Left ventricle myocardium inferior (tissue), 1 donor: ENCODE measurements at places on chromosomes 3 and 15.

- no peak for DNase-seq
Measured at GRCh38 chr3:194103983-194104751, 31.8 kb upstream of the HES1 start.

DNA sequence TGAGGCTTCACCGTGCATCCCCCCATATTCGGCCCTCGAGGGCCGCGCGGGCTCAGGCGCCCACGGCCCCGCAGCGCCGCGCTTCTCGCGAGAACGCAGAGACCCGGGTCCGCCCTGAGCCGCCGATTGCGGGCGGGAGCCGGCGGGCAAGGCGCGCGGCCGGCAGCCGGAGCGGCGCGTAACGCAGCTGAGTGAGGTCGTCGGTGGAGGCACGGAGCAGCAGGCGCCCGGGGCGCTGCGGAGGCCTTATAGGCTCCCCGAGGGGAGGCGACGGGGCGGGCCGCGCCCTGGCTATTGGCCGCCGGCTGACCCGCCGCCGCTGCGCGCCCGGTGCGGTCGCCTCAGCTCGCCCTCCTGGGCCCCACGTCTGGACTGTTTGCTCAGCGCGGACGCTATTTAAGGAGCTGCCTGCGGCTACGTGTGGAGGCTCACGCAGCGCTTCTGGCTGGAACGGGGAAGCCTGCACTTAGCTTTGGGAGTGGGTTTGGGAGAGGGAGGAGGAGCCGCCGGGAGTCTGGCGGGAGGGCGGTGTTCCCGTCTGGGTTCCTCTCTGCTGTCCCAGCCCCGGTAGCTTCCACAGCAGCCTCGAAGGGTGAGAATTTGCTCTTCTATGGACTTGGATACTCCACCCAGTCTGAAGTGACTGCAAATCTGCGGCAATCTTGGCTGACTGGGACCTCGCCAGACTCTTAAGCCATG is at the start of gene PLOD2:
Gene PLOD2, minus strand, starts transcription at position 221 of the 699 bp plus-strand sequence. Its CDS starts 195 bp downstream, at position 26.
- peak; percentile 84 for DNase-seq

DNA sequence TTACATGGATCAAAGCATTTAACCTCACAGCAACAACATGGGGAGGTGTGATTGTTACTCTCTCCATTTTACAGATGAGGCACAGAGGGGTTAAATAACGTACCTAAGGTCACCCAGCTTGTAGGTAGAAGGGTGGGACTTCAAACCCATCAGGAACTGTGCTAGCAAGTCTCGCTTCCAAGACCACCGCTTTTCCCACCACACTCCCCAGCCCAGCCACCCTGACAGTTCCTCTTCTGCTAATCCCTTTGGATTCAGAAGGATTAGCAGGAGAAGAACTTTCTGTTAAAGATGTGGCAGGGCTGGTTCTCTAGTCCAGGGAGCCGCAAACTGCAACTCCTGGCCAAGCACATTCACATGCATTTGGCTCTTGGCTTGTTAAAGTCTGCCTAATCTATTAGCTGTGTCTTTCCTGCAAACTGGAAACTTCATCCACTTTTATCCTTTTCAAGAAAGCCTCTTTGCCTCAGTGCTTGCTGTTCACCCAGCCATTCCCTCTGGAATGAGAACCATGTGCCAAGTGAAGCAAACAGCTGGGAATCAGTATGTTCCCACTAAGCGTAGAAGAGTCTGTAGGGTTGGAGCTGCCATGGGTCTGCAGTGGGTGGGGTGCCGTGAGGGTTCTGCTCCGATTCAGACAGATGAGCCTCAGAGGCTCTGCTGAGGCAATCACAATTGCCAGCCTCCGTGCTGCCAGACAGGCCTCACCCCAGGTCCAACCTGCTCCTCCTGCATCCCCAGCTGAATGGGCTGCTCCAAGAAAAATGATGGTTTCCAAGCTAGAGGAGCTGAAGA is 44.6 kb downstream of the POMGNT2 start:
- DNase-seq: no peak

- DNase-seq: no peak
Measured at GRCh38 chr3:149796026-149796425, 3.7 kb upstream of the ANKUB1 start.
